ENCODE measurements at places on chromosomes 16 and 17.

DNA sequence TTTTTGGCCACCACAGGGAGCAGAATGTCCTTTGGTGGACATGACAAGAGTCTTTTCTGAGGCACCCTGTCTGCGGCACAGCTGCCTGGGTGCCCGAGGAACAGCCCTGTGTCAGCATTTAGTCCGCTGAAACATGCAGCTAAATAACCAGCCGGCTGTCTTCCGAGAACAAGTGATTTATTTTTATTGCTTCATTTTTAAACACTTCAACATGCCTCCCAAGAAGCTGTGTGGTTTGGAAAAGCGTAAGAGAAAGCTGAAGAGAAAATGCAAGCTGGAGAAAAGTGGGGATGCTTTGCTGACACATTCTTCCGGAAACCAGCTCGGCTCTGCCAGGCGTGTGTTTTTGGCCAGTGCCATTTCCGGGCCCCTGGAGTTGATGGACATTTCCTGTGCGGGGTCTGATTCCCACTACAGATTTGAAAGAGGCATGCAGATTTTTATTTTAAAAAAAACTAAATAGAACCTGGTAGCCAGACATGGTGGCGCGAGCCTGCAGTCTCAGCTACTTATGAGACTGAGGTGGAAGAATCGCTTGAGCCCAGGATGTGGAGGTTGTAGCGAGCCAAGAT, 94.7 kb downstream of the SEC14L1 start:
- DNase-seq, result peak; percentile 60

- no peak for DNase-seq
These were observed 414.1 kb upstream of the SALL1 start for GRCh38 chr16:51565184-51565583.

DNA sequence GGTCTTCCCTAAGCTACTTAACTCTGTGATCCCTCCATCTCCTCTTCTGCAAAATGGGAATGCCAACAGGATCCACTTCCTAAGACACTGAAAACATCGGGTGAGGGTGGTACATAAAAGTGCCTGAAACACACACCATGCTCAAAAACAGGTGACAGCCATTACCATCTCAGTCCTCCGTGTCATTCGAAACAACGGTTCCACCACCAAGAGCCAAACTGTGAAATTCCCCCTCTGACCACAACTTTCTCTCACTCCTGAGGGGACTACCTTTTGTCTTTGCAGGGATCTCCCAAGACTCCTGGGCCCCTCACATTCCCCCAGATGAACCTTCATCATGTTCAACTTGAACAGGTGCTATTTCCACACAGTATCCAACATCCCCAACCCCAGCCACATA, 37.0 kb downstream of the NUBP1 start:
- DNase-seq, result no peak

DNA sequence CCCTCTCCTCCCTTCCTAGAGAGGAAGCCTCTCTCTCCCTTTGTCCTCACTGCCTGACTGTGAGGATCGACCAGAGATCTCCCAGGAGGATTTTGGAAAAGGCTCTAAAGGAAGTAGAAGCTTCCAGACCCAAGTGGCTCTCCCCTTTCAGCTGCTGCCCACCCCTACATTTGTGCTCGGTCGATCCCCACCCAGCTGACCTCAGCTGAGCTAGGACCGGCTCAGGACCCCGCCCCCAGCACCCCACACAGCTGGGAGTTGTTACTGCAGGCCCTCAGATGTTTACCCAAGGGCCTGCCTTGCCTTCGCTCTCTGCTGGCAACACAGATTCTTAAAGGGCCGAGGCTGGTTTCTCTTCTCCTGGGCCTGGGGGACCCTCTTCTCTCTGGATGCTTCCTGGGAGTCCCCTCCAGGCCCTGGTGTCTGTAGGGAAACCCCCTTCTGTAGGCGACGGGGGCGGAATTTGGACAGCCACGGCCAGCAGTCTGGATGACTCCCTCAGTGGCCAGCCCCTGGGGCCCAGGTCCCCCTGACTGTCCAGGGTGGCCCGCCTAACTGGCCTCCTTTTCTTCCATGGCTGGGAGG, 26.9 kb upstream of the TIMP2 start:
- no peak for DNase-seq

DNA sequence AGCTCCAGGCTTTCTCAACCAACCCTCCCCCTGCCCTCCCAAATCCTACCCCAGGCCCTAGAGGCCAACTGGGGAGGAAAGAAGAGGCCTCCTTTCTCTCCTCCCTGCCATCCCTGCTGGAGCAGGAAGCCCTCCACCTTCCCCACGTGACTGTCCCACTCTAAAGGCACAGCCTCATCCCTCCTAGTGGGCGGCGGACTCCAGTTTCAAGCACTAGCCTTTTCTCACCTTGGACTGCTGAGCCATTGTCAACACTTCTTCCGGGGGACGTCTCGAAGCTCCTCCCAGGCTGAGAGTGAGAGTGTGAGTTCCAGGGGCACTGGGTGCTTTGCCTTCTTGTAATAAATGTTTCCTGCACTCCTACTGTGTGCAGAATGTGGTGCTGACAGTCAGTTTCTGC, 21.4 kb upstream of the IRX6 start:
- no peak for DNase-seq

DNA sequence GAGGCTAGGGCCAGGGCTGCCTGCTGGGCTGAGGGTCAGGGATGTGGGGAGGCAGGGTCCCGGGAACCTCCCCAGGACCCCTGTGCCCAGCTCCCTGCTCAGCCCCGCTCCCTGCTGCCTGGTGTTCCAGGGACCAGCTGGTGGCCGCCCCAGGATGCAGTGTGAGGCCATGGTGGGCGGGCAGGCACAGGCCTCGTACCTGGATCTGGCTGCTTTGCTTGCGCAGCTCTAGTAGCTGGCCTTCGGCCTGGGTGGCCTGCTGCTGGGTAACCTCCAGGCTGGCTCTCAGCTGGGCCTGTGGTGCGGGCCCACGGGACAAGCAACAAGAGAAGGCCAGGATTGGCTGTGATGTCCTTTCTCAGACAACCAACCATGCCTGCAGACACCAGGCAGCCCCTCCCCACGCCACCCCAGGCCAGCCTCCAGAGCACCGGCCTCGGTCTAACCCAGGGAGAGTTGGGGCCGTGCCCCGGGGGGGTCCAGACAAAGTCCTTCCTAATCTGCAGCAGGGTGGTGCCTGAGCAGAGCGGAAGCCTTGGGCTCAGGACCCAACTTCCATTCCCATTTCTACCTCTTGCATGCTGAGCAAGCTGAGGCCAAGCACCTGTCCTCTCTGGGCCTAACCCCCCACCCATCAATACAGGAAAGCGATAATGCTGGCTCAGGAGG, 4.1 kb downstream of the TRIM65 start:
- no peak for DNase-seq

- DNase-seq, result no peak
These were observed 1.1 kb upstream of the PIGQ start for GRCh38 chr16:568401-569258.

DNA sequence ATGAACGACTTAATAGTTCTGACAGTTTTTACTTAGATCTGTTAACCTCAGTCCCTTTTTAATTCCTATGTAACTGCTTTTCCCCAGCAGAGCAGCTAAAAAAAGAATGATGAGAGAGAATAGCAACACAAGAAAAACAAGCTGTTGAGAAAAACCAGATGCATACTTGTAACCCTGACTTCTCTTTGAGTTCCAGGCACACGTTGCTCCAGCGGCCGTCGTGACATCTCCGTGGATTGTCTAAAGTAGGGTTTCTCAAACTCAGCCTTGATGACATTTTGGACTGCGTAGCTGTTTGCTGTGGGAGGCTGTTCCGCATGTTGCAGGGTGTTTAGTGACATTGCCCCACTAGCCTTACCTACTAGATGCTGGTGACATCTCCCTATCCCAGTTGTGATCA, 324.0 kb downstream of the SNX29 start:
- DNase-seq, result no peak

GRCh38 chr16:87806261-87806640, 40.5 kb upstream of the KLHDC4 start:
- DNase-seq, result no peak

DNA sequence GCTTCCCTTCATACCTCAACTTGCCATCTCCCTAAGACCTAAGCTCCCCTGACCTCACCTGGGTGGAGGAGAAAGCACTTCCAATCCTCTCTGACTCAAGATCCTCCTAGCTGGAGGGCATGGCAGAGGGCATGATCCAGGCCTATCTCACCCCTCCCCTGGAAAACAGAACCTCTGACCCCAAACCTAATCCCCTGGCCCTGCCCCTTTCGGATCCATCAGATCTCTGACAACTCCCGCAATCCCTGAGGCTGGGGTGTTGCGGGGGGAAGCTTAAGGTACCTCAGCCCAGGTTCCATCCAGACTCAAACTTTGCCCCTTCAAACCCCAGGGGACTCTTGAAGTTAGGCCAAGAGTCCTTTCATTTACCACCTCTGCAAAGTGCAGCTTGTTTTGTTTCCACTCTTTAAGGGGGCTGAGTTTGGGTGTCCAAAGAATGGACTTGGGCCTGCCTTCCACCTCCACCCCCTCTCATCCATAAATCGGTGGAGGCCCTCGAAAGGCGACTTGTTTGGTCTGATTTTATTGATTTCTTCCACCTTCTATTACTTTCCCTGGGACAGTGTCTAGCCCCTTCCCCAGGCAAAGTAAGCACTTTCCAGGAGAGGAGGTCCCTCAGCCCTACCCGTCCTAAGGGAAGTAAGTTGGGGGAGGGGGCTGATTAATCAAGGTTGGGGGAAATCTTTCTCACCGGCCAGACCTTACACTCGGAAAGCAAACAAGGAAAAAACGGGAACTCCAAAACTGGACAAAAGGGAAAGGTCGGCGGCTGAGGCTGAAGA, 2.6 kb downstream of the EPOP start:
- DNase-seq, result no peak

DNA sequence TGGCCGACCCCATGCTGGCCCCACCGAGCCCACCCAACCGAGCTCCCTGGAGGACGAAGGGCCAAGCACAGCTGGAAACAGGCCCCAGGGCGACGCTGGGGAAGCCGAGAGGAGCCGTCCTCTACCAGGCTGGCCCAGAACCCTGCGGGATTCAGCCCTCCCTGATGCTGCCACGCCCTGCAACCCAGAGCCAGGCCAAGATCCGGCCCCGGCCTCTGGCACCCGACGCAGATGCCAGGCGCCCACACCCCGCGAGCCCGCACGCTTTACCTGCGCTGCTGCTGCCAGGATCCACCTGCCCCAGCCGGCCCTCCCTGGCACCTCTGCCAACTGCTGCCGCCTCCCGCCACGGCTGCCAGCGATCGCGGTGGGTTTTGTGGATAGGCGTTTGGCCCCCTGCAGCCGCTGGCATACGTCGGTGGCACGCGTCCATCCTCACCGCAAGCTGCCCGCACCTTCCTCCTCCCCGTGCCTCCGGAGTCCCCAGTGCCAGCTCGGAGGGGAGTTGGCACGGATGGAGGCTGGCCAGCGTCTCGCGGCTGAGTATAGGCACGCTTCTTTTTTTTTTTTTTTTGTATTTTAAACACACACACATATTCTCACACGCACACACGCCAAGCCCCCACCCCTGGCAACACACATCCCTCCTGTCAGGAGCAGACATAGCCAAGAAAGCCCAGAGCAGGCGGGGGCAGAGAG, 41.3 kb upstream of the ACSF3 start:
- no peak for DNase-seq

GRCh38 chr16:27444015-27444414, 42.0 kb downstream of the IL21R start:
- no peak for DNase-seq

DNA sequence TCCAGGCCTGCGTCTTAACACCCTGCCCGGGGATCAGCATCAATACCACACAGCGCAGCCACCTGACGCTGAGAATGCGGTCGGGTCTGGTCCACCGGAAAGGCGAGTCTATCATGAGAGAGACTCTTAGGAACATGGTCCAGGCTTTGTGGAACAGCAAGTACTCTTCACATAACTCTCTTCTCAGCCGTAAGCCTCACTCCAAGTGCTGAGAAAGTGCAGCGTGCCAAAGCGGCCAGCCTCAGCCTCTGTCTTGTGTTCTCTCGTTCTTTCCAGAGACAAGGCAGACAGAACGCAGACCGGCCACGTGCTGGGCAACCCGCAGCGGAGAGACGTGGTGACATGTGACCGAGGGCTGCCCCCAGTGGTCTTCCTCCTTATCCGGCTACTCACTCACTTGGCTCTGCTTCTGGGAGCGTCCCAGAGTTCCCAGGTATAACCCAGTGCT, 34.4 kb upstream of the ENDOV start:
- DNase-seq, result no peak

GRCh38 chr17:47240806-47241205, 12.8 kb upstream of the ITGB3 start:
- no peak for DNase-seq

GRCh38 chr16:24838554-24839266, 7.1 kb upstream of the SLC5A11 start:
- no peak for DNase-seq

GRCh38 chr17:1511756-1512321, 4.6 kb downstream of the INPP5K start:
- peak; percentile 23 for DNase-seq

DNA sequence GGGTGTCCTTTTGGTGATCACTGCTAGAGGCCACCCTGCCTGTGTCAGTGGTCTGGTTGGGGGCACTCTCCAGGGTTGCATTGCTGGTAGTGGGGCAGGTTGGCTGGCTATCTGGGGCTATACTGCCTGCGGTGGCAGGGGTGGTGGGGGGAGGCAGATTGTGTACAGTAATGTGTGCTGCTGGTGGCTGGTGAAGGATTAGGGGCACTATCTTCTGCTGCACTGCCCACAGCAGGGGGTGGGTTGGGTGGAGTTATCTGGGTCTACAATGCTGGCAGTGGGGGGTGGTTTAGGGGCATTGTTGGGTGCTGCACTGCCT, 204.0 kb upstream of the WSB1 start:
- no peak for DNase-seq

DNA sequence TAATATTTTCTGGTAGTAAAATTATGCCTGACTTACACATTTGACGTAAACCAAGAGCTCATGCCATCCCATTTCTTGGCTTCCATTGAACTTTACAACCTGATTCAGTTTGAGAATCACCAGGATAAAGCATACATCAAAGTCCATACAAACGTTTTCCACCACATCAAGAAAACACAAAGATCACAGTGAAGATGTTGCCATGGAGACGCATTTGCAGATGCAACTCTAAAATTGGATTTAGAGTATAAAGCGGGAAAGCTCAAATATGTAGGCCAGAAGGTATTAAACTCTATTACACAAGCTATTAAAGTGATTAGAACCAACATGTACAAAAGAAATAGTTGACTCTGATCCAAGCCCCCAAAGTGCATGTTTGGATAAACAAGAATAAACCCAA, 10.4 kb downstream of the C16orf46 start:
- no peak for DNase-seq

DNA sequence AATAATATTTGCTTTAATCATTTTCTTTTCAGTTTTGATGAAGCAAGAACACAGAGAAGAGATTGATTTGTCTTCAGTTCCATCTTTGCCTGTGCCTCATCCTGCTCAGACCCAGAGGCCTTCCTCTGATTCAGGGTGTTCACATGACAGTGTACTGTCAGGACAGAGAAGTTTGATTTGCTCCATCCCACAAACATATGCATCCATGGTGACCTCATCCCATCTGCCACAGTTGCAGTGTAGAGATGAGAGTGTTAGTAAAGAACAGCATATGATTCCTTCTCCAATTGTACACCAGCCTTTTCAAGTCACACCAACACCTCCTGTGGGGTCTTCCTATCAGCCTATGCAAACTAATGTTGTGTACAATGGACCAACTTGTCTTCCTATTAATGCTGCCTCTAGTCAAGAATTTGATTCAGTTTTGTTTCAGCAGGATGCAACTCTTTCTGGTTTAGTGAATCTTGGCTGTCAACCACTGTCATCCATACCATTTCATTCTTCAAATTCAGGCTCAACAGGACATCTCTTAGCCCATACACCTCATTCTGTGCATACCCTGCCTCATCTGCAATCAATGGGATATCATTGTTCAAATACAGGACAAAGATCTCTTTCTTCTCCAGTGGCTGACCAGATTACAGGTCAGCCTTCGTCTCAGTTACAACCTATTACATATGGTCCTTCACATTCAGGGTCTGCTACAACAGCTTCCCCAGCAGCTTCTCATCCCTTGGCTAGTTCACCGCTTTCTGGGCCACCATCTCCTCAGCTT, 45.0 kb downstream of the ESRP2 start:
- DNase-seq, result no peak

Data from DMS79 (cell line).